ENCODE measurements at places on chromosomes 2 and 18. TPM values are rescaled to one million over a fixed set of nuclear protein-coding genes. Genes with fewer than 3 reads are reported as not detected.

STPG4 gene
- total RNA-seq: 0.21 TPM

MROH2A gene
- total RNA-seq: not detected

HMSD gene
- total RNA-seq: not detected

GNAL gene
- 15.0 TPM for total RNA-seq

KCNIP3 gene
- not detected for total RNA-seq

CDH20 gene
- total RNA-seq: 0.09 TPM

TDRD15 gene
- 0.27 TPM for total RNA-seq

DCC gene
- not detected for total RNA-seq

MDH1B gene
- total RNA-seq: not detected

GRP gene
- total RNA-seq: not detected

FHOD3 gene
- total RNA-seq: not detected

SPOPL gene
- total RNA-seq: 35.9 TPM

GALNT3 gene
- total RNA-seq: 52.7 TPM

NFU1 gene
- total RNA-seq: 21.4 TPM

PRPF40A gene
- 137 TPM for total RNA-seq

Measured in natural killer cell (primary cell).